ENCODE measurements at places on chromosomes 1 and 21.

GRCh38 chr1:214551436-214552173, at the start of gene PTPN14:
PTPN14 (minus strand) TSS chr1:214551602; CDS start chr1:214464803, 86,799 bp downstream.
- DNase-seq, result peak; percentile 93

GRCh38 chr1:240816472-240816871, 204.5 kb upstream of the GREM2 start:
- DNase-seq, result no peak

DNA sequence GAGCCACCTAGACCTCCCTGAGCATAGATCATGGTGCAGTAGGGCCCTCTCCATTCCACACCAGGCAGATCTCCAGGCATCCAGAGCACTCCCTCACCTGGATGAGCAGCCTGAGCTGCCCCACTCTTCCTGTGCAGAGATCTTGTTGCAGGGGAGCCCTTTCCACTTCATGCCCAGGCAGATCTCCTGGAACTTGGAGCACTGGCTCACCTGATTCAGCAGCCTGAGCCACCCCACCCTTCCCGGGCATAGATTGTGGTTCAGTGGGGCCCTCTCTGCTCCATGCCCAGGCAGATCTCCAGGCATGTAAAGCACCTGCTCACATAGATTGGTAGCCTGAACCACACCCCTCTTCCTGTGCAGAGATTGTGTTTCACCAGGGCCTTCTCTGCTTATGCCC, 78.0 kb downstream of the SEC16B start:
- DNase-seq, result no peak

DNA sequence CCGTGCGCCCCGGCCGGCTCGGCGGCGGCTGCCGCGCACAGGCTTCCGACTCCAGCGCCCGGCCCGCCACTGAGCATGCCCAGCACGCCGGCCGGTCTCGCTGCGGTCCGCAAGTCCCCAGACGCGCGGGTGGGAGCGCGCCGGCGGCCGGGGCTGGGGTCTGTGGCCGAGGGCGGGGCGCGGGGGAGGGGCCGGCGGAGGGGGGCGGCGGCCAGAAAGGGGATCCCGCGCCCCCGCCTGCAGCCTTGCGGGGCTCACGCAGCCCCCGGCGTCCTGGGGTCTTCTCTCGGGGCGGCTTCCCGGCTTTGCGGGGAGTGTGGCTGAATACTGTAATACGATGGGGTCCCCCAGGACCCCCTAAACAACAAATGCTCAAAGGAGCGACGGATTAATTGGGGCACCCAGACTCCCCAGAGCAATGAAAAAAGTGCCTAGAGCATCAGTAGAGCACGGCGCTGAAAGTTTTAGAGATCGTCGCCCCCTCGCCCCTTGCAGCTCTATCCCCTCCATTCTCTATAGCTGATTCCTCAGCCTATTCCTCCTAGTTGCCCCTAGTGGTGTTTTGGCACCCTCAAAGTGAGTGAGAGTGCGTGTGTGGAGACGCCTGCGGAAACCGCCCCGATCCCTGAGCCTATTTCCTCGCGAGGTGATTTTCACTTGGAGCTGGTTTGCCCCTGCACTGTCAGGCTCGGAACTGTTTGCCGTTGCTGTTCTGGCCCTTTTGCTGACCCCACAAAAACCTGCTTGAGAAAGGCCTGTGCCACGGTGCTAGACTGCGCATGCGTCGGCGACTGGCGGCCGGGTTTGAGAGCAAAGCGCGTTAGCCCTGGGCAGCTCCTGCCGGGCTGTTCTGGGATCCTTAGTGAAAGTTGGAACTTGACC, at the start of gene VAV3:
Gene VAV3 (minus strand): TSS at position 71 of the 882 bp plus-strand sequence. CDS start 311 bp downstream, outside the sequence.
- peak; percentile 85 for DNase-seq

DNA sequence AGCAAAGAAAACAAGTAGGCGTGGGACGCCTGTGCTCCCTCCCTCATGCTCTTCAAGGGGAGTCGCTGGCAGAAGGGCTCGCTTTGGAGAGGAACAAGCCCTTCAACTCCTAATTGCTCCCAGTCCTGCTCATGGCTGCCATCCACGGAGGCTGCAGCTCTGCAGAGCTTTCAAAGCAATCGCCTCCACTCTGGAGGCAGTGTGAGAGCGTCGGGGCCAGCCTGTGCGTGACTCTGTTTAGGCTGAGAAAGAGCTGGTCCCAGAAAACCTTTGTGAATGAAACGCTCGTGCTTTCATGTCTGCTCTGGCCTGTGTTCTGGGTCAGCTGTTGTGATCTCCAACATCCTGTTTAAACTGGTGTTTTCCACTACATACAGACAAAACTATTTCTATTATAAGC, 23.9 kb upstream of the RUNX1 start:
- peak; percentile 74 for DNase-seq

GRCh38 chr21:26572702-26573381, at the start of gene CYYR1:
CYYR1 (minus strand) TSS chr21:26573286; CDS start chr21:26572940, 346 bp downstream.
- peak; percentile 69 for DNase-seq

DNA sequence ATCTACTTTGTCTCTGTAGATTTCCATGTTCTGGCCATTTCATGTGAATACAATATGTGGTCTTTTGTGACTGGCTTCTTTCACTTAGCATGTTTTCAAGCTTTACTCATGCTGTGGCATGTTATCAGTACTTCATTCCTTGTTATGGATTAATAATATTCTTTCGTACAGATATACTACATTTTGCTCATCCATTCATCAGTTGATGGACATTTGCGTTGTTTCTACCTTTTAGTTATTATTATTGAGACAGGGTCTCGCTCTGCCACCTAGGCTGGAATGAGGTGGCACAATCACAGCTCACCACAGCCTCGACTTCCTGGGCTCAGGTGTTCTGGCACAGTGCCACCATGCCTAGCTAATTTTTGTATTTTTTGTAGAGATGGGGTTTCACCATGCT, 21.4 kb downstream of the SFPQ start:
- DNase-seq, result no peak

DNA sequence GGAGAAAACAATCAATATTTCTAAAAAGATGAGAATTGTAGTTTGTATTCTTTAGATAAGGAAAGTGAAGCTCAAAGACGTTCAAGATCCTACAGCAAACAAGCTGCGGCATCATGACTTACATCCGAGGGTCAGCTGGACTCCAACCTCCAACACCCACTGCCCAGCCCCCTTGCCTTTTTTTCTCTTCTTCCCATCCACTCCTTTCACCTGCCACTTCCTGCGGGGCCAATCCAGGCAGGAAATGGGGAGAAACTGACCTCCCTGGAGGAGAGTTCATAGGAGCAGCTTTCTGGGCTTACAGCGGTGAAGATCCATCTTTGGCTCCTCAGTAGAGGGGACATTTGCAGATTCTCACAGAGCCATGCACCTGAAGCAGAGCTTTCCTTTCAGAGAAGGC, 361.5 kb downstream of the PTPRU start:
- no peak for DNase-seq

DNA sequence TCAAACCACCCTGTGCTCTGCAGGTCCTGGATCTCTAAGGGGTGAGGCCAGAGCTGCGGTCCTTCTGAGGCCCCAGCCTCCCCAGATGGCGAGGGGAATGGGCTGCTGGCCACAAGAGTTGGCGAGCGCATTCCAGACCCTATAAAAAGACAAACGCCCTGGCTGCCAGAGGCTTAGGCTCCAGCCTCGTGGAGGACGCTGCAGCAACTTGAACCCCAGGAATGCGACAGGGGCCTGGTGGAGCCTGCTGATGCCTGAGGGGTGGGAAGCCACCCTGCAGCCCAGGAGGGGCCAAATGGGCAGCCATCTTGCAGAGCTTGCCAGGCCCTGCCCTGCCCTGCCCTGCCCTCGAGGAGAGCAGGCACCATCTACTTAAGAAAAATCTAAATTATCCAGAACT, 8.6 kb downstream of the CACNA1S start:
- DNase-seq, result no peak

DNA sequence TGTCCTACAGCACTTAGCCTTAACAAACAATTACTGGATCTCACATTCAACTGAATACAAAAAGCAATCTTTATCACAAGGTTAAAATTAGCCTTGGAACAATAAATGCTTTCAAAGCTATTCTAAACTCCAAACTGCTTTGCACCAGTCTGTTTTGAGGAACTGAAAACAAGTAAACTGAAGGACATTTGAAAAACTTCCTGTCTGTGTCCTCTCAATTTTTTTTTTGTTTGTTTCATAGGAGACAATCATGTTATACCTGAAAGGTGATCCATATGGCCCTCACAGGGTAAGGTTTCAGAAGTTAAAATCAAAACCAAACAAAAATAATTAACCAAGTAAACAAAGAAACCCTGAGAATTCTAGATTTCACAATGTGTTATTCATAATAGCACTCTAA, 459.1 kb downstream of the DPYD start:
- no peak for DNase-seq

GRCh38 chr21:39900491-39900890, 33.3 kb downstream of the PCP4 start:
- DNase-seq, result no peak

- no peak for DNase-seq
Observed at GRCh38 chr1:154955039-154955717, 721 bp downstream of the PBXIP1 start.

- peak; percentile 49 for DNase-seq
Observed at GRCh38 chr21:45267390-45267760, 20.3 kb downstream of the POFUT2 start.

DNA sequence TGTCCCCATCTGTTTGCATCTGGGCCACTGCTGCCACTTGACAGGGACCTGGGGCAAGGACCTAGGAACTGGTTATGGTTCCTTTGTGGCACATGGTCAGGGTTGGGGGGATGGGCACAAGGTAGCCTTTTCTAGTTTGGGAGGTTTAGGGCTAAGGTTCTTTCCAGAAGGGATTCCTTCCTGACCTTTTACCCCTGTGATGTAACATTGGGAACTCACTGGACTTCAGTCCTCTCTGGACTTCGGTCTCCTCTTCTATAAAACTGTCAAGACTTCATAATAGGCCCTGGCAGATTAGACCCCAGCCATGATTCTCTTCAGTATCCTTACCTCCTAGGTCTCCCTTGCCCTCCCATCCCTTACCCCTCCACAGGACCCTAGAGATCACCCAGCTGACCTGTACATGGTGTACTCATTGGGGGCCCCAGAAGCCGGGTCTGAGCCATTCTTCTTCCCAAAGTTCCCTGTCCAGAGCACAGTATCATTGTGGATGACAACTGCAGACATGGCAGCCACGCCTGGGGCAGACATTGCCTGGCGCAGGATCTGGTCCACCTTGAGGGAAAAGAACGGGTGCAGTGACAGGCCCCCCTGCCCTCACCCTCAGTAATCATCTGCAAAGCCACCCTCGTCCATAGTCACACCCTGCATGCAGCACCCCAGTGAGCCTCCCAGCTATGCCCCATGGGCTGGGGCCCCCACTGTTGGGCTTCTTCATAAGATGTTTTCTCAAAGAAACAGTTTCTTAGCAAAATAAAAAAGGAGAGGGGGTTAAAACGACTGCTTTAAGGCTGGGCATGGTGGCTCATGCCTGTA, 12.9 kb downstream of the LACTBL1 start:
- no peak for DNase-seq

DNA sequence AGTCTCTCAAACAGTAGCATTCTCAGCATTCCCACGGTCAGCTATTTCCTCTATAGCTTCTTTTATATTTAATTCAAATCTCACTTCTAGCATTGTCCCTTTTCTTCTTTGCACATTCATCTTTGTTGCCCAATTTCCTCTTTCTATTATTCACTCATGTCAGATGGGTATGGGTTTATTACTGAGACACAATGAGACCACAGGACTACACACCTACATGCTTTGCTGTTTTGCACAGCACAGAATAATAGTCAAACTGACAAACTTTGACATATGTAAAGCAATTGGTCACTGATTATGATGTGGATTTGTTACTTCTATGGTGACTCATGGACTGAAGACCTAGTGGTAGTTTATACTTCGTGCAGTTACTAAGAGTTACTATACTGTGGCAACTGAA, 5.8 kb upstream of the CD1C start:
- DNase-seq, result no peak

DNA sequence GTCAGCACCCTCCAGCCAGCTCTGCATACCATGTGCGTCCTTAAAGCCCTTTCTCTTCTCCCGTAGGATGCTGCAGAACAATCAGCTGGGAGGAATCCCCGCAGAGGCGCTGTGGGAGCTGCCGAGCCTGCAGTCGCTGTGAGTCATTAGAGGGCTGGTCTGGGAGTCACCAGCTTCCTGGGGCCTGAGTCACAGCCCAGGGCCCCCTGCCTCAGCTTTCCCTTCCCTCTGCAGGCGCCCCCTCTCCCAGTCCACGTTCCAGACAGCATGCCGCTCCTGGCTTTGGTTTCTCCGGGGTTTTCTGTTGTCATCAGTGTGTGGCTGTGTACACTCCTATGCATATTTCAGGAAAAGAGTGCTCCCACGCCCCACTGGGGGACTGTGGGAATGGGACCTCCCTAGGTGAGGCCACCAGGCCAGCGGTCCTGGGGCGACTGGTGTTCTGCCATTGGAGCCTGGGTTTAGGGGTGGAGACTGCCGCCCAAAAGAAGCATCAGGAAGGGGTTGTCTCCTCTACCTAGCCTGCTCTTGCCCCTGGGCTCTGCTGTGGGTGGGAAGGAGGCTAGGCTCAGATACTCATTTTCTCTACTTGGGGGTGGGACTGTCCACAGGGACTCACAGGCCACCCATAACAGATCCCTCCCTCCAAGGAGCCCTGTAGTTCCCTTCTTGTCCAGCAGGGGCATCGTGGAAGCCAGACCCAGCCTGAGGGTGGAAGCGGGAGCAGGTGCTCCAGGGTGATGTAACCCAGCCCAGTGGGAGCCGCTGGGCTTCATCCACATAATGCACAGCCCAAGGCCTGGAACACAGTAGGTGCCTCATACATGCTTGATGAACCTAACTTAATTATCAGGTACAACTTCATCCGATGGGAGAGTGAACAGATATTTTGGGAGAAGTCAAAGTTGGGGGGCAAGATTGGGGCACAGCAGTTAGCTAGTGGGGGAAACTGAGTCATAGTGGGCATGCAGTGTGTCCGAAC, 42.5 kb downstream of the LGR6 start:
- DNase-seq, result no peak

- no peak for DNase-seq
Observed at GRCh38 chr21:30372139-30372770, at the start of gene KRTAP13-2. KRTAP13-2 (minus strand) TSS chr21:30372271; CDS start chr21:30372213, 58 bp downstream.

- DNase-seq, result no peak
Observed at GRCh38 chr1:33814166-33814565, 49.7 kb upstream of the HMGB4 start.

DNA sequence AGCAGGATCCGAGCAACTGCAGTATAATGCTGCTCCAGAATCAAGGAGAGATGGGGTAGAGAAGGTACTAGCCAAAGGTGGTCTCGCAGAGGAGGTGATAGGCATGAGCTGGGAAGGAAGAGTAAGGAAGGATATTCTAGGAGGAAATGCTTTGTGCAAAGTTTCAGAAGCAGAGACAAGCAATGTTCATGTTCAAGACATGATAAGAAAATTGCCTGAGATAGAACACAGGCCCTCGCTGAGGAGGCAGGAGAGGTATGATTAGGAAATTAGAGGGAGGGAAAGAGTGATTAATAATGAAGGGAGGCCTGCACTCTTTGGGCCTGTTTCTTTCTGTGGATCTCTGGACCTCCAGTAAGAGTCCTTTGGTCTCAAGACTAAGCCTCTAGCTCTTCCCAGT, 12.9 kb upstream of the ETV3 start:
- DNase-seq, result no peak

GRCh38 chr1:24896176-24896575, 33.9 kb downstream of the RUNX3 start:
- DNase-seq, result peak; percentile 31

GRCh38 chr1:174815474-174815908, 184.3 kb upstream of the CACYBP start:
- DNase-seq, result no peak

GRCh38 chr1:236716160-236716559, 29.9 kb downstream of the ACTN2 start:
- no peak for DNase-seq

GRCh38 chr1:18927082-18927653, 24.8 kb upstream of the ALDH4A1 start:
- no peak for DNase-seq

Measured in left forelimb (tissue), 1 donor.